Non-pigmented ciliary epithelial cell (primary cell): ENCODE measurements at places on chromosomes 6 and 20.

DNA sequence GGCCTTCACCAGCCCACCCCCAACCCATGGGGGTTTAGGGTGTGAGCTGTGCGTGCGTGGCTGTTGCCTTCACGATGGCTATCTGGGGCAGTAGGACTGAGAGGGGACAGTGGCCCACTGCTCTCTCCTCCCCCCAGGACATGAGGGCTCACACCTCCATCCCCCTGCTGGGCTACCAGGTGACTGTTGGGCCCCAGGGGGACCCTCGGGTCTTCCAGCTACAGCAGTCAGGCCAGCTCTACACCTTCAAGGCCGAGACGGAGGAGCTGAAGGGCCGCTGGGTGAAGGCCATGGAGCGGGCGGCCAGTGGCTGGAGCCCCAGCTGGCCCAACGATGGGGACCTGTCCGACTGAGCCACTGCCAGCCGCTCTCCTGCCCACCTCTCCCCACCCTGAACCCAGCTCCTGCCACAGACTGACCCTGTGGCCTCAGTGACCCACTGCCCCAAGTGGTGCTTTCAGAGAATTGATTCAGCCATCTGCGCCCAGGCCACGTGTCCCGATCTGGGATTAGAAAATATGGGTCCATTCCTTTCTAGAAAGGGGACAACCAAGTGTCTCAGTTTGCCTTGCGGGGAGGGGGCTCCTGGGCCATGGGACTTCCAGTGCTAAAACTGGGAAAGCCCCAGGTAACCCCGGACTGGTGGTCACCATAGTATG is 22.5 kb downstream of the FGD2 start:
- no peak for DNase-seq

- no peak for DNase-seq
These were observed 39.3 kb downstream of the BEND3 start for GRCh38 chr6:107075951-107076381.

- no peak for DNase-seq
These were observed 239.1 kb downstream of the PRKN start for GRCh38 chr6:162488444-162488843.

- no peak for DNase-seq
These were observed 2.5 kb downstream of the RNF182 start for GRCh38 chr6:13927203-13927602.

DNA sequence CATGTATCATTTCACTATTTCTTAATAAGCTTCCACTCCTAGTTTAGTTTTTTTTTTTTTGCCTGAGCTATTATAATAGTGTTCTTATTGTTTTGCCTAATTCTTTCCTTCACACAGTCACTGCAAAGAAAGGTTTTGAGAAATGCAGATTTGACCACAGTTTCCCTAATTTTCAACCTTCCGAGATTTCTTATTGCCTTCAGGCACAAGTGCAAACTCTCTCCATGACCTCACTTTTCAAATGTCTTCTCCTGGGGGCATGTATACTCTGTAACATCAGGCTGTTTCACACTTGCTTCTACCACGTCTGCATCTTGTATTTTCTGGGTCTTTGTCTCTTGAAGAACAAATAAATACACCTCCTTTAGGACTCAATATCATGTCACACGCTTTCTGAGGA is 339.0 kb upstream of the CITED2 start:
- DNase-seq = no peak

DNA sequence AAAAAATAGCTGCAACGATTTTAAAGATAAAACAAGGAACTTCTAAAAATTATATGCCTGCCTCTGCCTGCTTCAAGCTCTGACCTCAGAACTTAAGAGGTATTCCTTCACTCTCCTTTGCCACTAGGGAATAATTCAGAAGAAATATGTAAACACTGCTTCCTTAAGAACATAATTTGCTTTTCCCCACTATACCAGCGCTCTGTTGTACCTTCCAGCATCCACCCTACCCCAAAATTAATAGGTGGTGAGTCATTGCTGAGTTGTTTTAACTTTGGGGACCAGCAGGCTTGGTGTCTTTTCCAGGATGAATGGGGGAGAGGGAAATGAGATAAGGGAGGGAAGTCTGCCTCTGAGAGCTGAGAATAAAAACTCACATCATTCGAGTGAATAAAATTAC is 107.7 kb upstream of the ATXN1 start:
- no peak for DNase-seq

DNA sequence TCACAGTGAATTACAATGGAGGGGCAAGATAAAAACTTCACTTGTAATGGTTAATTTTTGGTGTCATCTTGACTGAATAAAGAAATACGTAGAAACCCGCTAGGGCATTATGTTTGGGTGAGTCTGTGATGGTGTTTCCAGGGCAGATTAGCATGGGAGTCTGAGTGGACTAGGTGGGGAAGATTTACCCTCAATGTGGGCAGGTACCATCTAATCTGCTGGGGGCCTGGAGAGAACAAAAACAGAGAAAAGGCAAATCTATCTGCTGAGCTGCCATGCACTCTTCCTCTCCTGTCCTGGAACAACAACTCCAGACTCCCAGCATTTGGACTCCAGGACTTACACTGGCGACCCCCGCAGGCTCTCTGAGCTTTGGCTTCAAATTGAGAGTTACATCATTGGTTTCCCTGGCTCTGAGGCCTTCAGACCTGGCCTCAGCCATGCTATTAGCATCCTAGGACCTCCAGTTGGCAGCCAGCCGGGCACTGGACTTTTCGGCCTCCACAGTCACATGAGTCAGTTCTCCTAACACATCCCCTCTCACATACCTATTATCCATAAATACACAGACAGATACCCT is 19.7 kb downstream of the NINL start:
- no peak for DNase-seq

DNA sequence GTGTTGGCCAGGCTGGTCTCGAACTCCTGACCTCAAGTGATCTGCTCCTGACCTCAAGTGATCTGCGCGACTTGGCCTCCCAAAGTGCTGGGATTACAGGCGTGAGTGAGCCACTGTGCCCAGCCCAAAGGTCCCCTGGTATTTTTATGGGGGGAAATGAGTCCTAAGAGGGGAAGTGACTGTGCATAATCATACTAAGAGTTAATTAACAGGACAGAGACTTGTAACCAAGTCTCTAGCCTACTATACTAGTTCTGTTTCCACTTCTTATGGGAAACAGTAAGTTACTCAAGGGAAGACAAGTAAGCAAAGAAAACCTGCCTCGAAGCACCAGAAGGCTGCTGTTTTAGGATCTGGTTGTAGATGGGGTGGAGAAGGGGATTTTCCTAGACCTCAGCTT is 27.9 kb downstream of the TCF15 start:
- DNase-seq = no peak

DNA sequence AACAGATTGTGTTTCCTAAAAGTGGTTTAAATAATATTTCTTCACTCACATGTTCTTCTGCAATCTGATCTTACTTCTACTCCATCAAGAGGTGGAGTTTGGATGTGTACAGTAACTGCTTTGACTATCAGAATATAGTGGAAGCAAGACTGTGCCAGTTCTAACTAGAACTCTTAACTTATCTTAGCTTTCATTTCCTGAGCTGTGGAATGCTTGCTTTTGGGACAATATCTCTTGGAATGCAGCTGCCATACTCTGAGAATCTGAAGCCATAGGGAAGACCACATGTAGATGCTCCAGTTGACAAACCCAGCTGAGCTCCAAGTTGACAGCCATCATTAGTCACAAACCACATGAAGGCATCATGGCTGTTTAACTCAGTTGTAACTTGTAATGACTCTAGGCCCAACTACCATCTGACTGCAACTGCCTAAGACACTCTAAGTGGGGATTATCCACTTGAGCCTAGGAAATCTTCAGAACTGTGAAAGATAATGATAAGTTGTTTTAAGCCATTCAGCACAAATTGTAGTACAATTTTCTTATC is 40.8 kb upstream of the MAN1A1 start:
- DNase-seq = peak; percentile 27

GRCh38 chr20:23132293-23132929 is 46.3 kb upstream of the CD93 start:
- no peak for DNase-seq

- DNase-seq = no peak
These were observed 228.0 kb upstream of the PLN start for GRCh38 chr6:118319894-118320649.

DNA sequence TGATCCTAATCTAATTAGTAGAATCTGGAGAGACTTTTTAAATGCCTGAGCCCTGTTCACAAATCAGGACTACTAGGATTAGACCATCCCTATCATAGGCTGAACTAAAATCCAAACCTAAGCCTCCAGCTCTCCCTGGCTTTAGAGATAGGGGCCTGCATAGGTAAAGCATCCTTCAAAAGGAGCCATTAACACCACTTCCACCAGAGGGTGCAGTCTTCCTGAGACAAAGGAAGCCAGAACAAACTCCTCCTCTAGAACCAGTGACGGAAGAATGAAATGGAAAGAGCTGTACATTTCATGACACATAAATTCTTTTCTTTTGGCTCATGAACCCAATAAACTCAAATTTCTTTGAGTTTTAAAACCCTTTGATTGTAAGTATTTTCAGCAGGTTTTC is 291.2 kb upstream of the ADGRB3 start:
- DNase-seq = peak; percentile 55

- DNase-seq = no peak
These were observed 145.9 kb downstream of the IMPG1 start for GRCh38 chr6:75926293-75927168.

- no peak for DNase-seq
These were observed 8.5 kb upstream of the TUBB2A start for GRCh38 chr6:3165631-3166534.

- DNase-seq = no peak
These were observed 55.2 kb upstream of the CDKAL1 start for GRCh38 chr6:20479060-20479459.

- no peak for DNase-seq
These were observed 35.5 kb upstream of the SUMO4 start for GRCh38 chr6:149364557-149364956.
